D721Med (cell line): ENCODE measurements at places on chromosomes 7 and 10.

- no peak for DNase-seq
Observed at GRCh38 chr10:20237586-20237985, 421.4 kb downstream of the PLXDC2 start.

DNA sequence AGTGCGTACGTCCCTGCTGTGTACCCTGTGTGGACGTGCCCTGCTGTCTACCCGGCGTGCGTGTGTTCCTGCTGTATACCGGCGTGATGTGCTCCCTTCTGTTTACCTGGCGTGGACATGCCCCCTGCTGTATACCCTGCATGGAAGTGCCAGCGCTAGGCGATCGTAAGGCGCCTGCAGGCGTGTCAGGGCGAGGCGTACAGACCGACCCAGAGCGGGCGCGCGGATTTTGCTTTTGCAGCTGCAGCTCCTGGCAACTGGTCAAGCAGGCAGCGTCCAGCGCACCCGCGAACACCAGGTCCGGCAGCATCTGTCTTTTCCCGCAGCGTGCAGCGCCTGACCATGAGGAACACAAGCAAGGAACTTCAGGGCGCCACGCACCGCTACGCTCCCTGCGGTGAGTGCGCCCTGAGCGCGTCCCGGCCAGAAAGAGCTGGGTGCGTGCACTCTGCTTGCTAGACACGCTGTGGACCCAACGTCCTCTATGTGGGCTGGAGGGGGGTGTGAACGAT is 680 bp downstream of the C7orf57 start:
- DNase-seq: no peak

DNA sequence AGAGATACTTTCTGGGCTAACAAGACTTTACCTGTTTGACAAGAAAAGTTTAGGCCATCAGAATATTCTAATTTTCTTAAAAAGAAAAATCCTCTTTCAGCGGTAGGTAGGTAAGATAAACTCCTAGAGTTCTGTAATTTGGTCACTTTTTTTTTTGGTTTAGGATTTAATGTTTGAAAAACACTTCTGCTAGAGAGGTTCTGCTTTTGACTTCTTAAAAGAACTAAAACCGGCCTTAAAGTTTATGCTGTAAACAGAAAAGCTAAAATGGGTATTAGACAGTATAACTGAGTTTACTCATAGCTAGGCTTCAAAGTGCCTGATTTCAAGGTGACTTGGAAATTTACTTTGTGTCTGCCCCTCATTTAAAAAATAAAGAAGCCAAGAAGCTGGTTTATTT is 21.7 kb upstream of the KMT2E start:
- no peak for DNase-seq

- DNase-seq: no peak
Observed at GRCh38 chr7:143416565-143417149, 8.0 kb upstream of the EPHA1 start.

GRCh38 chr10:11002485-11002884 is 15.2 kb upstream of the CELF2 start:
- DNase-seq: no peak

- DNase-seq: no peak
Observed at GRCh38 chr10:3853016-3853415, 68.0 kb upstream of the KLF6 start.

DNA sequence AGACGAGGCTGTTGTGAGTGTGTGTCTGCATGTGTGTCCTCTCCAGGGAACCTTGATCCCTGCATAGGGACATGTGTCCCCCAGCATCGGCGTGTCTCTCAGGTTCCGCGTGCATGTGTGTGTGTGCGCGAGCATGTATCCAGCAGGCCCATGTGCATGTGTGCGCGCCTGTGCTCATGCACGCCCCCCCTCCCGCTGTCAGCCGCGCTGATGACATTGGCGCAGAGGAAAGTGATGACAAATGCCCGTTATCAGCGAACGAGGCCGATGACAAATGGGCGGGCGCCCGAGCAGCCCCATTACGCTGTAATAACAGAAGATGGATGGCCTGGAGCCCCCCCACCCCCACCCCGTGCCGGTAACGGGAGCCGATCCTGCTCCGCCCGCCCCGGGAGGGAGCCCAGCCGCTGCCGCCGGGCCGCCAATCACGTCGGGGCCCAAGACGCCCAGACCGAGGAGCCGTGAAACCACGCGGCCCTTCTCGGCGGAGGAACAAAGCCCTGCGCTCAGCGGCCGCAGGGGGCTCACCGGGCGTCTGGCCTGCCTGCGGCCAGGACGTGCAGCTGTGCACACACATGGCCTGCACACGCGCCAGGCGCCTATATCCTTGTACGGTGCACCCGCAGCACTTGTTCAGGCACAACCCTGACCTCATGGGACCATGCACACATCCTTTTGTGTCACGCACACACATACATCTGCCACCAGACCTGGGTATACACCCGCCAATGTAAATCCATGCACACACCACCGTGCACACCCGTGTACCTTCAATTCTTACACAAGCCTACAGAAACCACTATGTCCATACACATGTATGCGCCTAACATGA is 21.5 kb downstream of the POLL start:
- no peak for DNase-seq

GRCh38 chr7:135169141-135169963 is 1.2 kb downstream of the CYREN start:
- DNase-seq: no peak

- DNase-seq: no peak
Observed at GRCh38 chr7:11175371-11175770, 201.7 kb downstream of the PHF14 start.

DNA sequence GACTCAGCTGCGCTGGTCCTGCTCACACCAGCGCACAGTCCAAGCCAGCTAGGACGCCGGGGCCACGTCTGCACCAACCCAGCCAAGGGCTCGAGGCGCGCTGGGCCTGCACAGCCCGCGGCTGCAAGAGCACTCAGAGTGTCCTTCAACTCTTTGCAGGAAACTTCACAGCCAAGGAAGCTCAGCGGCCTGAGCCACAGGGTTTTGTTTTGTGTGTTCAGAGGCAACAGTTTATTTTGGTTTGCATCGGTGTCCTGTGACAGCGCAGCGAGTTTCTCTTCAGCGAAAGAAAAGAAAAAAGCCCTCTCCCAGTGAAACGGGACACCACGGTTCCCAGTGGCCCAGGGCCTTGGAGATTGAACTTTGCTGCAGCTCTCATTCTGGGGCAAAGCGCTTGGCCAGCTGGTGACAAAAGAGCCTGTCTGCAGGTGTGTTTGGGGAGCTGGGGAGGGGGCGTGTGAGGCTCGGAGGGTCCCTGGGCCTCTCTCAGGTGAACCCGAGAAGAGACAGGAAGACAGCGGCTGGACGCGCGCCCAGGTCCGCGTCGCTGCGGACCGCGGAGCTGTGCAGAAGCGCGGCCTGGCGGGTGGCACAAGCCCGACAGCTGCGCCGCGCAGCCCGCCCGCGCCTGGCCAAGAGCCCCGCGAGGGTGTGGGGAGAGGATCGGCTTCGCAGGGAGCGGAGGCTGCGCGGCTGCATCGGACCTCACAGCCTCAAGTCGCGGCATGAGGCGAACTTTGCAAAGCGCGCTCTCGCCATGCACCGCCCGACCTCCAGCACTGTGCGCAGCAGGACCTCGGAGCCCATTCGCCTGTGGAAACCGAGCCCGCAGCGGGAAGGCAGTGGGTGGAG is 922 bp downstream of the CXCL12 start:
- no peak for DNase-seq
